ENCODE measurements at places on chromosomes 11 and 22.
A peak's percentile ranks its signal among the peaks of the same experiment; 100 is the strongest.

- DNase-seq, result no peak
These were observed 245.5 kb downstream of the SOX6 start for GRCh38 chr11:16110886-16111285.

GRCh38 chr11:2393941-2394817, 6.4 kb upstream of the TSSC4 start:
- DNase-seq, result no peak

DNA sequence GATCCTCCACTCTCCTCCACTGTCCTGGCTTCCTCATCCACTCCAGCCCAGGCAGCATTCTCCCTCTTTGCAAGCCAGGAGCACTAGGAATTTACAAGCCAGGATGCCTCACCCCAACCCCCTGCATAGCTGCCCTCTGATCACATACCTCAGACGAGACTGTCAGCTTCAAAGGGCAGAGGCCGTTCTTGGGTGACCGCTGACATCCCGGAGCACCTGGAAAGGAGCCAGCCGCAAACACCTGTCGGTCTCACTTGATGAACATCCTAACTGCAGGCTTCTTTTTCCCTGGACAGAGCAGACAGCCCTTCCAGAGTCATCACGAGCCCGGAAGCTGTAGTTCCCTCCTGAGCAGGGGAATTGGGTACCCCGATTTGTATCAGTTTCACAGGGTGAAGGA, 451.3 kb upstream of the B3GAT1 start:
- DNase-seq, result no peak

DNA sequence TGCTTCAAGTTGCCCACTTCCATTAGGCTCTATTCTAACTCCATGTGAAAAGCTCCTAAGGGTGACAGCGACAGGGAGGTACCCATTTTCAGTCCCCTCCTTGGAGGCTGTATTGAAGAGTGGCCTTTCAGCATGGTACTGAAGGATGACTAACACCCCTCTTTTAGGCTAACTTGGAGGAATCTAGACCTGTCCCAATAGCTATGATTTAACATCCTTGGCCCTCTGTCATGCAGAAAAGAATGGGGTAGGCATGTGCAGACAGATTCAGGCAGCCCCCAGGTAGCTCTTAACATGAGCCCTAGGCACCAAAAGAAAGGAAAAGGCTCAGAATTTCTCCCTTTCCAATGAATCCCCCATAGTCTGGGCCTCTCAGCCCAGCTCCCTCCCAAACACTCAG, 89.3 kb upstream of the AMOTL1 start:
- DNase-seq, result no peak

DNA sequence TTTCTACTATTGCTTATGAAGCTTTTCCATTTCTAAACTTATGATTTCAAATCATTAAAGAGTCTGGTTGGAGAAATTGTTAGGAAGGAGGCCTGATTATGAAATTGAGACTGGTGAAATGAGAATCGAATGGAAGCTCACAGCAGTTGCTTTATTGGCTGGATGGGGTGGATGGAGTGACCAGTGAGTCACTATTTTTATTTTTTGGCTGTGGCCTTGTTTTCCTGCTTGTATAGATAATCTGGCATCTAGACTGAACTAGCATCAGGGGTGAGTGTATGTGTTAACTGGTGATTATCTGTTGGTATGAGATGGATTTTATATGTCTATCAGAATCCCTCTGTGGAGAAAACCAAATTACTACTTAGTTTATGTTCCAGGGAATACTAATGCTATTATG, 36.2 kb downstream of the UVRAG start:
- no peak for DNase-seq

GRCh38 chr11:73752216-73752867, 8.5 kb downstream of the RAB6A start:
- DNase-seq, result no peak

DNA sequence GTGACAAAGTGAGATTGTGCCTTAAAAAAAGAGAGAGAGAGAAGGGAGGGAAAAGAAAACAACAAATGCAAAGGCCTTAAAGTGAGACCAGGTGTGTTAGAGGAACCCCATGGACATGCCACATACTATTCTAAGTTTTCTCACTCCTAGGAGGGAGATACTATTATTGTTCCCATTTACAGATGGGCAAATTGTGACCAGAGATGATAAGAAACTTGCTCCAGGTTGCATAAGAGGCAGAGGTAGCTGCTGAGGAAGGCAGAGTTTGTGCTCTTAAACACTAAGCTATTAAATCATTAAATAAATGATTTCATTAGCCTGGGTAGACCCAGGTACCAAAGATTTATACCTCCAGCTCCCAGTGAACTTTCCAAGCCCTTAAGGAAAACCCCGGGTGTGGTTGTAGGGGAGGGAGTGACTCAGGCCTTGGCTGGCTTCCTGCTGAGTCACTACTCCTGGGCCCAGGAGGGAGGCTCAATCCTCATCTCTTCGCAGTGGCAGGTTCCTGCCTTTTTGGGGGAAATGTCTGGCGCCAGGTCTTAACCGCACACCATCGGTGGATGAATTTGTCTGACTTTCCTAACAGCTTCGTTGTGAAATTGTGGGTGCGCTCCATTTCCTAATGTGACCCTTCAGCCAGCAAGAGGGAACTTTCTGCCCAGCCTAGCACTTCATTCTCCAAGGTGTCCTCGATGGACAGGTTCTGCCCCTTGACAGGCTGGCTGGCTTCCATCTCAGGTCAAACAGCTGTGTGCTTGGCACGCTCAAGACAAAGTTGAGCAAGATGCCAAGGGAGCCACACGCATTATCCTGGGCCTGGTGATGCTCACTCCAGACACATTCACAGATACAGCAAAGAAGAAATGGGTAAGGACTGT, 33.4 kb upstream of the PTPRJ start:
- no peak for DNase-seq

- DNase-seq, result no peak
These were observed 4.2 kb upstream of the GAB4 start for GRCh38 chr22:17012267-17012666.

DNA sequence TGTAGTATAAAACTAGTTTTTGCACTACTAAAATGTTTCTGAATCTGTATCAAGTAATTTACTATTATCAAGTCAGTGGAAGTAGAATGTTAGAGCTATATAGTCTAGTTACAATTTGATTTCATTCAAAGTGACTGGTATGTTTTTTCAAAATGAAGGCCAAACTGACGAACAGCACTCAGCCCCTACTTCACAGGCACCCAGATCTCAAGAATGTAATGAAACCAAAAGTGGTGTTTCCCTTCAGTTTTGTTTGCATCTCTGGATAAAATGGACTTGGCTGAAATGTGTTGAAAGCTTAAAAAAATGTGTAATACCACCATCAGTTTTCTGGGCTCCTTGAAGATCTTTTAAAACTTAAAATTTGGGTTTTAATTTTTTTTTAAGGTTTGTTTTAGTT, 46.4 kb downstream of the QSER1 start:
- DNase-seq, result no peak

DNA sequence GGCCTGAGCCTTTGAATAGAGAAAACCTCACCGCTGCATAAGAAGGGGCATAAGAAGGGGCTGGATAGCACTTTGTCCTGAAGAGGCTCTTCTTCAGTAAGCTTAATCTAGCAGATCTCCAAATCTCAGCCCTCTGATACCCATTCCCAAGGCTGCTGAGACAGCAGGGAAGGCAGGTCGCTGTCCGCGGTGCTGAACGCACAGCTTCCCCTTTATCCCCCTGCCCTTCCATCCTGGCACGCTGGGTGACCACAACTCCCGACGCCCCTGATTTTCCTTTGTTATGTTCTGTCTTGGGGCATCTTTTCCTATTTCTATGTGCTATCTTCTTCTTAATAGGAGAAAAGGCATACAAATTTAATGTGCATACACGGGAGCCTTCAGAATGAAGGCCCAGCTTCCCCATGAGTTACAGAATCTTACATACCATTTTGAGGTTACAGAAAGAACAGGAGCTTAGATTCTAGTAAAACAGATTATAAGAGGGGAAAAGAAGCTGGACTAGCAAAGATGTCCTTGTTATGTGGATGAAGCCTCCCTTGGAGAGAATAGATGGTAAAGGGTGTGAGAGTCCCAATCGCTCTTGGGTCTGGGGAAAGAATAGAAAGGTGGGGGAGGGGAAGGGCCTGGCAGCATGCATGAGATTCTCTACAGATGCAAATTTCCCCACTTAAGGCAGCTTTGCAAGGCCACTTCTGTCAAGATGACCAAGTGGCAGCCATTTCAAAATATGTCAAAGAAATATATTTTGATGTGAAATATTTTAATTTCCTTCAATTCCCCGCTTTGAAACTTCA, 5.7 kb upstream of the SULT4A1 start:
- DNase-seq, result no peak

- DNase-seq, result no peak
These were observed 921 bp downstream of the TESMIN start for GRCh38 chr11:68750195-68751003.

DNA sequence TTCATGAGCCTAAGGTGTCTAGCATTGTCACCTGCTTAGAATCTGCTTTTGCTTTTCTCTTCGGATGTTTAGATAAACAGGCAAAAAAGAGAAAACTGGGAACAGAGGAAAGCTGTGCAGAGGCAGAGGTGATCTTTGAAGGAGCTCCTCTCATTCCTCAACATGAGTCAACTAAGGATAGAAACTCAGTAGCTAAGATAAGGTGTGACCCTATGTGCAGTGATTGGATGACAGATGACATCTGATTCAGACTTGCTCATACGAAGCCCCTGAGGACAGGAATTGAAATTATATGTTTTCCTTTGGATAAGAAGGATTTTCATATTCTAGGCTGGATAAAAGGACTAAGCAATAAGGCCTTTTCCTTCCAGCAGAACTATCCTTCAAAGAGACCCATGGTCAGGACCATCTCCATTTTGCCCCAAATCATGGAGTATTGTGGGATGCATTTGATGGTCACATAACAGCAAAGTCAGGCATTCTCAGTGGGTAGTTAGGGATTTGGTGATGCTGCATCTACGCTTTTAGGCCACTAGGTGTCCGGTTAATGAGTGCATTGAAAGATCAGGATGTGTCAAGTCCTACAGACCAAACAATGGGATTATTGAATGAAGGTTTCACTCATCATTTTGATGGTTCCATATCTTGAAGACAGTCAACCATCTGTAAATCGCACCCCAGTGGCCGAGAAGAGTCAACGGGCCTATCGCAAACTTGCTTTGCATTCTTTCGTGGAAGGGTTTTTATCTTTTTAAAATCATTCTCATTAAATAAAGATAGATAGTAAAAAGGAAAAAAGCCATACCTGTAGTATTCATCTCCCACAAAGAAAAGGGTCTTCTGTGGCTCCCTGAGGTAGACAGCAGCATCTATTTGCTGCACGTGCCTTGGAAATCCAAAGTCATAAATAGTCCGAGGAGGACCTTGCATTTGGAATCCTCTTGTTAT, 32.2 kb downstream of the MMP20 start:
- DNase-seq, result no peak

- DNase-seq, result peak; percentile 66
These were observed at the start of gene SBF2 for GRCh38 chr11:10293423-10294289. Gene SBF2 (minus strand): TSS chr11:10294219. CDS start chr11:10294069, 150 bp downstream.

DNA sequence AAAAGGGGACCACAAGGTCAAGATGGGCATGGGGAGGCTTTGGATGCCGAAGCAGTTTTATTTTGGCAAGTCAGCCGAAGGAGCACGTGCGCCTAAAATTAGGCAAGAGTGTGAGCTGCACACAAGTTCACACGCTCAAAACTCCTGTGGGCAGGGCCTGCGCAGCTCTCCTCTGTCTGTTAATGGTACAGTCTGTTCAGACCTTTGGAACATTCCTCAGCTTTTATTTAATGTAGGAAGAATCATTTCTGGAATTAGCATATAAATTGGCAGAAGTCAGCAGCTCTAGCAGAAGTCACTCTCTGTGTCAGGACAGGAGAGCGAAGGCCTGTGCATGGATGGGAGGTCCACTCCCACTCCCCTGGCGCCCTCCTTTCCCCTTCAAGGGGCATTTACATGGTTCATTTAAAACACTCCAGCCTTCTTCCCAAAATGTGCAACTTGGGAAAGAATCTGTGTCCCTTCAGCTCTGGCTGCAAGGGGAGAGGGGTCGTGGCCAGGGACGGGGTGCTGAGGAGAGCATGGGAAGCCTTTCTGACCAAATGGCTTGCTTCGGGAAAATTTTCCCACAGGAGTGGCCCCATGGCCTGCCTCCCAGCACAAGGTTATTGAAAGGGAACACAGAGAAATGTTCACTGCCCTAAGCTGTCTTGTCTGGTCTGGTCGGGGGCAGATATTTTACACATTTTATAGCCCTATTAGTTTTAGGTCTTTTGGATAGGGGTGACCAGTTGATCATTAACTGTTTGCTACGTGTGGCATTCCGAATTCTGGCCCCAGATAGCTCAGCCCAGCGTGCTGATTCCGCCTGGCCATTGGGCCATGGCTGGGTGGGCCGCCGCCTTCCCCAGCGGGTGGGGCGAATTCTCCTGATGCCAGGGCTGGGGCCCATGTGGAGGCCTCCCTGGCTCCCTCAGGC, 43.9 kb upstream of the SMIM38 start:
- no peak for DNase-seq

DNA sequence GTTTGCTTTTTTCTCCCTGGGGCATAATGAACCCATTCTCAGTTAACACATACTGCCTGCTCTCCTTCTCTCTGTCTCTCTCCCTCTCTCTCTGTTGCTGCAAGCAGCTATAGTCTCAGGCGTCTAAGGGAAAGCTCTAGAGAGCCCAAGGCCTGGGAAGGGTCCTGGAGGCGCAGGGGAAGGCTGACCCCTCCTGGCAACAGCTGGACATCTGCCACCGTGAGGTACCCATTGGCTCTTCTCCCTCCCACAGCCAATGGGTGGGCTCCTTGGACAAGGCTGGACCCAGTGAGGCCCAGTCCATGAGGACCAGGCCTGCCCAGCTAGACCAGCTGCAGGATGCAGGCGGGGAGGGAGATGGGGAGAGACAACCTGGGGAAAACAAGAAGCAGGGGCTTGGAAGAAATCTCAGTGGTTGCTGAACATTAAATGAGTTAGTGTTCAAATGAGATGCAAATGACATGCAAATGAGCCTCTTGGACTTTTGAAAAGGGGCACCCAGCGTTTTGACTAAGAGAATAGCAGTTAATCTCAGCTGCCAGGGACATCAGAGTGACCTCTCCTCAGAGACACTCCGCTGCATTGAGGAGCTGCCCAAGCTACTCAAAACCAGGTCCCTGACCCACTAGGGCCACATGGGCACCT, 349.7 kb downstream of the BUD13 start:
- DNase-seq, result no peak

GRCh38 chr22:20955548-20955947, 11.5 kb upstream of the AIFM3 start:
- DNase-seq, result no peak

DNA sequence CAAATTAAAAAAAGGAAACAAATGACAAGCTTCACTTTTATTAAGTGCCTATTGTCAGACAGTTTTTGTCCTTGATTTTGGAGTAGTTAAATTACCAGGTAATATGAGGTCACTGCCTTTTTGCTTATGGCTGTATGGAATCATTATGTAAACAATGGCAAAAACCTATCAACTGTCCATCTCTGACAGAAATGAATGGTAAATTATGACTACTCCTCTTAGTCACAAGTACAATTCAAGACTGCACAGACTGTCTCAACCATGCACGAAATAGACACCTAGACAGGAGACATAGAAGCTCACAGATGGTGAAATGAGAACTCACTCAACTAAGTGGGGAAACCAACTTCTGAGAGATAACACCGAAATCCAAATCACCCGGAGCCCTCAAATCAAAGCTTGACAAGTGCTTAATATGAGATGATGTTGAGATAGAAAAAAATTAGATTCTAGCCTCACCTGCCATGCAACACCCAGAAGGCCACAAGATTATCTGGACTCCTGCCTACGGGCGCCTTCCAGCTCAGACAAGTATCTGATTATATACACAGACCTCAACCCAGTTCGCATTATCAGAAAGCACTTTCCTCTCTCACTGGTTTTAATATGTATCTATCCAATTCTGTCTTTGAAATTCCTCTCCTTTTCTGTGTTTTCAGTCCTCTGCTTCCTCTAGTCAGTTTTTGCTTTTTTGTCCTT, 199.3 kb downstream of the CADM1 start:
- DNase-seq, result no peak

- no peak for DNase-seq
These were observed 52.0 kb upstream of the ELF5 start for GRCh38 chr11:34565417-34566207.

Measured in stimulated activated CD4-positive, alpha-beta T cell treated with anti-CD3 and anti-CD28 coated beads, Interleukin-1b, Interleukin-23, amount 100 ng/mL, for 1 hour (primary cell).